ENCODE measurements at places on chromosomes 7 and 10.

DNA sequence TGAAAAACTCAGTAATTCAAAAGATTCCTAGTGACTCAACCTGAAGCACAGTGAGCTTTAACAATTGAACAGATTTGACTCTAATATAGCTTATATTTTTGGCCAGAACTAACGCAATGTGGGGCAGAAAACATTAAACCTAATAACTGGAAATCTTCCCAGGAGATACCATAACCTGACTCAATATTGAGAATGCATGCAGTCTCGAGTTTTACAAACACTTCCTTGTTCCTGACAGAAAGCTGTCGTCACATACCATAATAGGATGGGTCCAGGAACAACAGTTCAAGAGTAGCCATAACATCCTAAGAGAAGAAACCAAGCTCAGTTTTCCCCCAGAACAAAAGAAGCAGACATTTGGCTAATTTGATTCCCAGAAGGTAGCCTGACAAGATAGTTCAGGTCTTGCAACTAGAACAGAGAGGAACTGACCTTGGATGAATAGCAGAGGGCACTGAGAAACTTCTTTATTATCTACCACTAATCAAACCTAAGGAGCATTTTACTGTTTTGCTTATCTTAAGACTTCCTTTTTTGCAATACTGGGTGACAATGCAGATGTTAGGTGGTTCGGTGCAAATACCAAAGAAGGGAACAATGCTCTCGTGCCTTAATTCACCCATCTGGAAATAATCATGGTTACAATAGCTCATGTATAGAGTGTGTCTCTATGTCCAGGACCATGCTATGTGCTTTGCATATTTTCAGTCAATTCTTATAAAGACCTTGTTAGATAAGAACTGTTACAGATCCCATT is 38.6 kb upstream of the ACSL5 start:
- no peak for DNase-seq

DNA sequence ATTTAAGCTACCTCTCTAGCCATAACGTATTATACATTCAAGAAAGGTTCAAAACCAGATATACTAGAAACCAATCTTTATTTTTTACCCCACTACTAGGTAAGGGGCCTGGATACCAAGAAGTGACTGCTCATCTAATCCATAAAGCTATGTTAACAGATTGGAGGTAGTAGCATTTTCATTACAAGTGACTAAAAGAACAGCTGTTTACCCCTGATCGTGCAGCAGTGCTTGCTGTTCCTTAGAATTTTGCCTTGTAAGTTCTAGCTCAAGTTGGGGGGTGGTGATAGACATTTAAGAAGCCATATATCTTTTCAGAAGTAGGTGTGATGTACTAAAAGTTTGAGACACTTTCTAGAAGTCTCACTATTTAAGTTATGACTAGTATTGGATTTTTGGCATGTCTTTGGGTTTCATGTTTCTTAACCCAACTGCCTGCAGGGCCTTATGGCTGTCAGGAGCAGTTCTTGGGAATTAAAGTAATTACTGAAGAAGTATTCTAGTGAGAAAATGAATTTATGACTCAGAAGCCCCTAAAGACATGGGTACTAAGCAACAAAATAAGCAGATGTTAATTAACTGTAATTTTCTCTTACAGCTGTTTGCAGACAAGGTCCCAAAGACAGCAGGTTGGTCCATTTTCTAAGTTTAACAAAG is 2.3 kb downstream of the PPIA start:
- no peak for DNase-seq

DNA sequence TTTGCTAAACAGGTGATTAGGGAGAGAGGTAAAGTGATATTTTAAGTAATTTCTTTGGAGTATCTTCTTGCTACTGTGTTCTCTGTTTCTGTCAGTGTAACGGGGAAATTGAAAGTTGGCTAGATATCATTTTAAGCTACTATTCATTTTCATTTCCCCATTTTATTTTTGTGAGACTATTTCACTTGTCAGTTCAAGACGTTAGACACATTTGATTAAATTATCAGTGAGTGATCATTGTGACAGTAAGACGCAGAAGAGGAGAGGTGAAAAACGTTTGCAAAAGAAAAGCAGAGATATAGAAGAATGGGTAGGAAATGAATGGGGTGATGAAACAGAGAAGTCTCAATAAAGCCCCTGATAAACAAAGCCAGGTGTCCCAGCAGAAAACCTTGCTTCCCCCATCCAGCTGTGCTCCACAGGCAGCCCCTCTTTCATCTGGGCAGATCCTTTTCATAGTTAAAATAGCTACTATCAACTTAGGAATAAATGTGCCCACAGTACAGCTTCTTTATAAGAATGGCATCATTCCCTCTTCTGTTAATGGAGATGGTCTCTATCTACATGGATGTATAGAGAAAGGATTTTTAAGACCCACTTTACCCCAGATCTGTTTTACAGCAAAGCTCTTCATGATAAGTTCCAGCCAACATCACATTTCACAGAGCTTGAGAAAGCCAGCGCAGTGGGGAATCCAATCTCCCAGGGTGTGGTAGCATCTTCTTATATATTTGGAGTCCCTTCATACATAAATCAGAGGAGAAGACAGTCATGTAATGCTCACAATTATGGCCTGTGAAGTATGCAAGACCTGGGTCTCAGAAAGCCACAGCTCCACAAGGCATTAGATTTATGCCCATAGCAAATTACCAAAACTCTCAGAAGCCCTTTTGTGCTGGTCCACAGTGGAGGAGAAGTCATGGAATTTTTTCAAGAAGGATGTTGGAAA is 138.1 kb upstream of the ITGB1 start:
- no peak for DNase-seq

DNA sequence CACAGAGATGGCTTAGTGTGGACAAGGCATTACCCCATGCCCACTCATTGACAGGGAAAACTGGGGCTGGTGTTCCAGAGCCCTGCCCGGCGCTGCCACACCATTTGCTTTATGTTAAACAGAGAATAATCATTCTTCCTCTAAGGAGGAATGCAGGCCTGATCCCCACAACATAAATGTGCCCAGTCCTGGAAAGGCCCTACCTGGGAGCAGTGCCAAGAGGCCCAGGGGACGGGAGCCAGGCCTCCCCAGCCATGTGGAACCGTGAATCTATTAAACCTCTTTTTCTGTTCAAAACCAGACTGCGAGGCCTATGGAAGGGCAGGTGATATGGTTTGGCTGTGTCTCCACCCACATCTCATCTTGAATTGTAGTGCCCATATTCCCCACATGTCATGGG is 264.1 kb downstream of the GRID1 start:
- no peak for DNase-seq

DNA sequence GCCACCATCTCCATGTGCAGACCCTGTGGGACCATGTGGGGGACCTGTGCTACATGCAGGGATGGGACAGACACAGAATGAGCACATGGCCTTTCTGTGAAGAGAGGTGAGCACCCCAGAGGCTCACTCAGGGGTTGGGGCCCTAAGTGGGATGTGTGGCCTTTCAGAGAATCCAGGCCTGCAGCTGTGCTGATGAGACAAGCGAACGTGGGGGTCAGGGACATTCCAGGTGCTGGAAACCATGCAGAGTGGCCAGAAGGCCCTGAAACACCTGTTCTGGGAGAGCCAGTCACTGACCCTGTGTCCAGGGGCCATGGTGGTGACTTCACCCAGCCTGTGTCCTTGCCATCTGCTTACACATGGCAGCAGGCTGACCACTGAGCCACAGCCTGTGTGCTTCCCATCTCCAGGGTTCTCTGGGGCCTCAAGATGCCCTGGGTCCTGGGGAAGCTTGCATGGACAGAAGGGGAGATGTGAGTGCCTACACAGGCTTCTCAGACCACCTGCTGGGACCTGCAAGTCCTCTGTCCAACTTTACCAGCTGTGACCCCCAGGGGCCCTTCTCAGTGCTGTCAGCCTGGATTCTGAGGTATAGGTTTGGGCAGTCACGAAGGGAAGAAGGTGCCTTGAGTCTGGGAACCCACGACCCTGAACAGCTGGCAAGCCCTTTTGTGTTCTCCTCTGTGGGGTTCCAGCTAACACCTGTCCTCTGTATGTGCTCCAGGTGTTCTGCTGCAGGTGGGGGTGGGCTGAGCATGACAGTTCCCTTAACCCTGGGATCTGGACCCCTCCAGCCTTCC is 17.6 kb downstream of the RAMP3 start:
- DNase-seq = no peak

DNA sequence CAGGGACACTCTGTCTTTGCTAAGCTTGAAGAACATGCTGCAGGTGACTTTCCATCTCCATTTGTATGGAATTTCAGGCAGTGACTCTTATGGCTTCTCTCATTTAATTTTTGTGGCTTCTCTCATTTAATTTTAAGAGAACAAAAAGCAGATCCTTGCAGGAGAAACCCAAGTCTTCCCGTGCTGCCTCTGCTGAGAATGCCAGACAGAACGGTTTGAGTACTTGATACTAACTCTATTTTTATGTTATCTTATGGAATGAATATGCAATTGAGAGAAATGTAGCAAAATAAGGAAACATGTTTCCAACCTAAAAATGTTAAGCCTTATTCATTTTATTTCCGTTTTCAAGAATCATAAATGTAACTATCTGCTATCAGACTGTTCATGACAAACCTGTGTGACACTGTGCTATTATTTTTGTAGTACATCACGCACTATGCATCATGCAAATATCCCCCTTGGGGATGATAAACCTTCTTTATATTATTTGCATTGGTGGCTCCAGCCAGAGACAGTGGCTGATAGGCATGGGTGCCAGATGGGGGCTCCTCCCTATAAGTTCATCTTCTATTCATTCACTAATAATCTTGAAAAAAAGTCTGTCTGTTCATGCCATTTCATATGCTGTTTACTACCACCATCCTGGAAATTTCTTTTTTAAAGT is 6.9 kb upstream of the RAPGEF5 start:
- no peak for DNase-seq

- no peak for DNase-seq
These were observed 245.0 kb upstream of the SORCS1 start for GRCh38 chr10:107409522-107409921.

GRCh38 chr10:62658516-62658915 is 146.0 kb upstream of the ADO start:
- DNase-seq = no peak

DNA sequence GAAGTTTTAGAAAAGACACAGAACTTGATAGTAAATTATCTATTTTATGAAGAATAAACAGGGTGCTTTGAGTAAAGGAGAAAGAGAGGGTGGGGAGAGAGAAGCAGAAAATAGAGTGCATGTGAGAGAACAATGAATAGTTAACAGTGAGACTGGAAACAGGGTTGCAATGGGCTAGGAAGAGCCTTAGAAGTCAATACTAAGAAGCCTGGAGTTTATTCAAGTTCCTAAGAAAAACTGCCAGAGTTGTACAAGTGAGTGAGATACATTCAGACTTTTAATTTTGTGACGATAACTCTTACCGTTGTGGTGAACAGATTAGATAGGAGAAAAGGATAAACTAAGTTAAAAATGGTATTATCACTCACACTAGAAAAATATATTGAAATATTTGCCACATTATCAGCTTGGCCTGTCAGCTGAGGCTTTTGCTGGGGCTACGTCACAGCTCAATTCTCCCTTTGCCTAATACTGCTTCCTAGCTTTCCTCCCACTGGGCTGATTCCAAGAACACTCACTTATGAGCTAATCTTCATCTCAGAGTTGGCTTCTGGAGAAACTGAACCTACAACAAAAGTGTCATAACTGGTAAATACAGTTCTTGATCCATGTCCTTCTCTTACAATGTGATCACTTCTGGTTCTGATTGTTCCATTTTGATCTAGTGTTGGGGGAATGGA is 92.7 kb downstream of the SEMA3D start:
- no peak for DNase-seq

GRCh38 chr10:125640653-125641052 is 42.3 kb downstream of the TEX36 start:
- no peak for DNase-seq

- DNase-seq = no peak
These were observed 94.3 kb downstream of the CCDC71L start for GRCh38 chr7:106566672-106567071.

DNA sequence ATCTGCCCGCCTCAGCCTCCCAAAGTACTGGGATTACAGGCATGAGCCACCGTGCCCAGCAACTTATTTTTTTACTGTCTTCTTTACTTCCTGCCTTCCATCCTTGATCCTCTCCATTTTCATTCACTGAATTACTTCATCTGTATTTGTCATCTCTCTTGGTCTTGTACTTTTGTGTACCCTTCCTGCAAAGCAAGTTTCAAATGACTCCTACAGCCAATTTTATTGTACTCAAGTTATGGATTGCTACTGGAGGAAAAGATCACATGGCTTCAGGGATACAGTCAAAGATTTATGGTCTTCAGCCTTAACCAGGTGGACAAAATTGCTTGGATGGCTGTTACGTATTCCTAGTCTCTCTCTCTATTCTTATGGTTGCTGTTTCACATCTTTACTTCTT is 22.6 kb downstream of the SEPTIN7 start:
- DNase-seq = no peak

GRCh38 chr7:131521651-131522163 is 34.7 kb downstream of the PODXL start:
- no peak for DNase-seq

- no peak for DNase-seq
These were observed 21.8 kb upstream of the HIPK2 start for GRCh38 chr7:139799586-139799985.

Measured in esophagus squamous epithelium (tissue), 5 donors.